ENCODE measurements at places on chromosomes 5 and 9. TPM values are rescaled to one million over a fixed set of nuclear protein-coding genes. Genes with fewer than 3 reads are reported as not detected.
A peak's percentile ranks its signal among the peaks of the same experiment; 100 is the strongest.

PCDHB11 gene
- total RNA-seq: under 0.01 TPM

TXNDC15 gene
- total RNA-seq: 125 TPM

DNA sequence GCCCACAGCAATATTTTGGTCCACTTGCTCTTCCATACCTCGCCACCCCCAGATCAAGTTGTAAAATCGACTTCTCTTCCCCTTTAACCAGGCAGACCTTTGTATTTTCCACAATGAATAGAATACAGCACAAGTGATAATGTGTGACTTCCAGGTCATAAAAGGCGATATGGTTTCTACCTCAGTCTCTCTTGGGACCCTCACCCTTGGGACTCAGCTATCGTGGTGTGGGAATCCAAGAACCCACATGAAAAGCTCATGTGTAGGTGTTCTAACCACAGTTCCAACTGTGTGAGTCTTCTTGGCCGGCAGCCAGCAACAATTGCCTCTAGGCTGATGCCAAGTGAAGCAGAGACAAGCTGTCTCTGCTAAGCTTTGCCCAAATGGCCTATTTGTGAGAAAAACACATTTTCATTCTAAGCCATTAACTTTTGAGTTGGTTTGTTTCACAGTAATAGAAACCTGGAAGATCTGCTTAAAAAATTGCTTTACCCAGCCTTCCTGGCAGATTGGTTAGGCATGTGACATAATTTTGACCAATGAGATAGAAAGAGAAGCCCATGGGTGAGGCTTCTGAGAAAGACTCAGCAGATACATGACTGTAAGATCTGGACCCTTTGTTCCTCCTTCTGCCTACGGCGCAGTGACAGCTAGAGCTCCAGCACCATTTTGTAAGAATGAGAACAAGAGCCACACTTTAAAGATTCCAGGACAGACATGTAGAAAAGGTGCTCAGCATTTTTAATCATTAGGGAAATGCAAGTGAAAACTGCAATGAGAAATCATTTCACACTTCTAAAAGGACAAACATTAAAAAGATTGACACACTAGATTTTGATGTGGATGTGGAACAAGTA, 18.3 kb upstream of the MLLT3 start:
- DNase-seq: peak; percentile 25

GRCh38 chr9:88537761-88538091, 2.7 kb downstream of the NXNL2 start:
- peak; percentile 87 for DNase-seq

DNA sequence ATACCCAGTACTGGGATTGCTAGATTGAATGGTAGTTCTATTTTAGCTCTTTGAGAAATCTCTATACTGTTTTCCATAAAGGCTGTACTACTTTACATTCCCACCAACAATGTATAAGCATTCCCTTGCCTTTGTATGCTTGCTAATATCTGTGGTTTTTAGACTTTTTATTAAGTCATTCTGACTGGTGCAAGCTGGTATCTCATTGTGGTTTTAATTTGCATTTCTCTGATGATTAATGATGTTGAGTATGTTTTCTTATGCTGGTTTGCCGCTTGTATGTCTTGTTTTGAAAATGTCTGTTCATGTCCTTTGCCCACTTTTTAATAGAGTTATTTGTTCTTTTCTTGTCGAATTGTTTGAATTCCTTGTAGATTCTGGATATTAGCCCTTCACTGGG, 512.7 kb upstream of the PAPPA start:
- DNase-seq: peak; percentile 87

DNA sequence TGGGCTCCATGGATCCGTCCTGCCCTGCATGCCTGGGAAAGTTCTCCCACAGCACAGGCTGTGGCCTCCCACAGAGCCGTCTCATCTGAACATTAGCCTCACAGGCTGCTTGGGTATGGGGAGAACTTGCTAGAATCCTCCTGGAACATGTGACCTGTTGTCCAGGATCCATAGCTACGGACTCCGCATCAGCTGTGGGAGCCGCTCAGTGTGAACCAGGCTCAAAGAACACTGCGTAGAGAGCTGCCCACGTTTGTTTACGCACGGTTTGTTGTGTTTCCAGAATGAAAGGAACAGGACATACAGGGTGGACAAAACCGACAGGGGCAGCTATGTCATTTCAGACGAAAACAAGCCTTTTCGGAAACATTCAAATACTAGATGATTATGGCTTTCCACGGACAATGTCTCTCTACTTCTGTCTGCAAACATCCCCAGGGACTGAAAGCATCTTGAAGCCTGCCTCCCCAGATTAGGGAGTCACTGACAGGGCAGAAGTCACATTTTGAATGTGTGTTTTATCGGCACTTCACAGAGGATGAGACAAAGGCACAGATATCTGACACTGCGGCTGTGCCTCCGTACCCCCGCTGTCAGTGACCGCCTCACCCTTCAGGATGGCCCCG, 390.3 kb downstream of the GADD45G start:
- DNase-seq: no peak

- DNase-seq: peak; percentile 43
Observed at GRCh38 chr9:35748858-35749514, at the start of the genes GBA2 and RGP1. Gene GBA2, minus strand, starts transcription at chr9:35749228. Its CDS starts 524 bp downstream, at chr9:35748704. Gene RGP1, plus strand, starts transcription at chr9:35749287. Its CDS starts 469 bp downstream, at chr9:35749756.

PCDHGA7 gene
- 3.3 TPM for total RNA-seq

SREK1IP1 gene
- total RNA-seq: 8.3 TPM

GLRA1 gene
- total RNA-seq: not detected

C9orf43 gene
- 0.36 TPM for total RNA-seq

PCDHGB3 gene
- total RNA-seq: 5.9 TPM

DNA sequence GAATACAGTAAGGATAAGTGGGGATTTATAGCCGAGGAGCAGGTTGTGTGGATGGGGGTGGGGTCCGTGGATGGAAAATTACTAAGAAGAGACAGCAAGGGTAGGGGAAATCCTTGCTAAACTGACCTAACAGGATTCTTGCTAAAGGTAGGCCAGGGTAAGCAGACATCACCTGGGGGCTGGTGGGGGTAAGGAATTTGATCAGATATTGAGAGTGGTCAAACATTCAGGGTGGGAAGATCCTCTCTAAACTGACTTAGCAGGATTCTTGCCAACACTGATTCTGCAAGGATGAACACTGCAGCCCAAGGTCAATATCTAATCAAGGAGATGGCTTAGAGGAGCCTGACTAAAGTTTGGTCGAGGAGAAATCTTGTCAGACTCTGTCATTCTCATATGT, 2.7 kb upstream of the PLGRKT start:
- no peak for DNase-seq

SV2C gene
- not detected for total RNA-seq

DNA sequence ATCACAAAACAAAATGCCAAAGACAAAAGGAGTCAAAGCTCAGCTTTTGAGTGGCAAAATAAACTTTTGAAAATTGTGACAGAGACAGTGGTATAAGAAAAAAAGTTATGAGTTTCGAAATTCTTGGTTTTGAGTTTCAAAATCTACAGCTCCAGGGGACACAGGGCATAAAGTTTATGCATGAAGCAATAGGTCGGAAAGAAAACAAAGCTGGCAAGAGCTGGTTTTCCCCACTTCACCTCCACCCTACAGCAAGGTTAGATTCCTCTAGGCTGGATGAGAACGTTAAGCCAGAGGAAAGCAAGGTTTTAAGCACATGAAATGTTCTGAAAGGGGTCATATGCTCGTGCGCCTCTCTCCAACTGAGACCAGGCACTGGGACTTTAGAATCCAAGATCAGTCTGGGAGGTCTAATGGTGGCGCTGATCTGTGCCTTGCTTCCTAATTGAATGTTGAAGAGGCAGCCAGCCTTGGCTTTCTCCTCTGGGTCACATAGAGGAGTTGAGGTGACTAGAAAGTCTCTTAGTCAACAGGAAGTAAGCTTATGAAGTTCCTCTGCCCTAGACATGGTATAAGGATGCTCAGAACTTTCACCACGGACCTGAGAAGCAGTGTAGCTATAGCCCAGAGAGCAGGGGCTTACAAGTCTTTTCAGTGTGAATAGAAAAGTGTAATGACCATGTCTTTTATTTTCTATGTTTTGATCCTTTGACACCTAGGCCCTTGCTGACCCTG, 167.7 kb upstream of the DMAC1 start:
- DNase-seq: no peak

DNA sequence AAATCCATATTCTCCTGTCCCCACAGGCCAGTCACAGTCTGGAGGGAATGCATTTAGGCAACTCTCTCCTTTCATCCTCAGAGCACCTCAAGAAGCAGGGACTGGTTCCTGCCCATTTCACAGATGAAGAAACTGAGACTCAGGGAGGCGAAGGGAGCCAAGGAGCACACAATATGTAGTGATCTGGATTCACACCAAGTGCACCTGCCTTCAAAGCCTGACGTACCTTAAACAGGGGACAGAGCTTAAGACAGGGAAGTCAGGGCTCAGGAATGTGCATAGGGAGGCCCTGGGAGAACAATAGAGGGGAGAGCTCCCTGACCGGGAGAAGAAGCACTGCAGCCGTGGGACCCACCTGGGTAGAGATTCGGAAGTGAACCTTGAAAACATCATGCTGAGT, 83.0 kb downstream of the GABBR2 start:
- no peak for DNase-seq

HTR4 gene
- not detected for total RNA-seq

GMCL2 gene
- not detected for total RNA-seq

PDGFRB gene
- total RNA-seq: 108 TPM

DNA sequence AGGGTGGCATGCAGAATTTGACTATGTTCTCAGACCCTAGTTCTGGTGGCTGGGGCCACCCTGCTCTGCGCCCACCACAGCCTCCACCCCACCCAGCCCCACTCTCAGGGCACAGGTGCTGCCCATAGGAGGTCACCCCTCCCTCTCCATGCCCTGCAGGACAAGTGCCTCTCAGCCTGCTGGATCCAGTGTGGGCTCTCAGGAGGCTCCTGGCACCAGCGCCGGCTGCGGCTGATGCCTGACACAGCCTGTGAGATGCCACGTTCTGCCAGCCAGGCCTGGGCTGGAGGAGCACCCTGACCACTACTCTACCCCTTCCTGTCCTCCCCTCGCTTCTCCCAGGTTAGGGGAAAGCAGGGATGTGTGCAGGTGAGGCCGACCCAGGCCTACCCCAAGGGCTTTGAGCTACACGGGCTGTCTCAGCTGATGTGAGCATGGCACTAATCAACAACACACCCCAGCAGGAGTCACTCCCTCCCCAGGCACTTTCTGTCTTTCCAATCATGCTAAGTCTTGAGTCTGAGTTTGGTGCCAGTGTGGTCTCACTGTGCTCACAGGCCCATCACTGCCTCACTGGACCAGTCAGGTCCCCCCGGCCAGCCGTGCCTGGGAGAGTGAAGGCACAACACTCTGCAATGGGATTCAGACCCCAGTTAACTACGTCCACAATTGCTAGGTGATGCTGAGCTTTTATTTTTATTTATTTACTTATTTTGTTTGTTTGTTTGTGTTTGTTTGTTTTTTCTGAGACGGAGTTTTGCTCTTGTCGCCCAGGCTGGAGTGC, 12.1 kb upstream of the BARX1 start:
- no peak for DNase-seq

GRCh38 chr5:119470105-119470763, 17.9 kb downstream of the HSD17B4 start:
- DNase-seq: no peak

DNA sequence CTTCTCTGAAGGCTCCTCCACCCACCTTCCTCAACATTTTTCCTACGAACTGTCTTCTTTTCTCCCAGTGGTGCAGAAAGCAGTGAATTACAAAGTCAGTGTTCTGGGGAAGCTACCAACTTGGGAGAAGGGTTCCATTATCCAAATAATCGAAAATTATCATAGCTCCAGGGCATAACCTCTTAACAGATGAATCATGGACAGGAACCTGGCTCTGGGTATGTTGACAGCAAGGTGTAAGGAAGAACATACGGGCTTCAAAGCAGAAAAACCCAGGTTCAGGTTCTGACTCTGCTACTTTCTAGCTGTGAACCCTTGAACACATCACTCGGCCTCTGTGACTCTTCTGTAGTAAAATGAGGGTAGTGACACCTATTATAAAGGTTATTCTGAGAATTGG, 351.3 kb downstream of the ENC1 start:
- DNase-seq: no peak

IPPK gene
- 25.1 TPM for total RNA-seq

GRCh38 chr9:13956107-13956506, 357.8 kb downstream of the NFIB start:
- DNase-seq: no peak

DNA sequence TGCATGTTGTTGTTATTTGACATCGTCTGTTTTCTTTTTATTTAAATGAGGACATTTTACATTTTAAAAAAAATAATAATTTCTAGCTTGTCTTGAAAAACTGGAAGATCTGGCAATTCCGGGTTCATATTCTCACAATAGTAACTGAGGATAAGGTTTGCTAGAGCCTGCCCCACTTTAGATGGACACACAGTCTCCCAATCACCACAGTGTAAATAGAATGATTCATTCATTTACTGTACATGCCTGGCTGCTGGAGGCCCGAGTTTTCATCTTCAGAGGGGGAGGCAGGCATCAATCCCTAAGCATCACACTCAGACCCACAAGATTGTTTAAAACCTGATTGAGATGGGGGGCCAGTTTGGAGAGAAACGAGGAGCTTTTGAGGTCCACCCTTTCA, 2039.7 kb upstream of the WWC1 start:
- DNase-seq: no peak

DNA sequence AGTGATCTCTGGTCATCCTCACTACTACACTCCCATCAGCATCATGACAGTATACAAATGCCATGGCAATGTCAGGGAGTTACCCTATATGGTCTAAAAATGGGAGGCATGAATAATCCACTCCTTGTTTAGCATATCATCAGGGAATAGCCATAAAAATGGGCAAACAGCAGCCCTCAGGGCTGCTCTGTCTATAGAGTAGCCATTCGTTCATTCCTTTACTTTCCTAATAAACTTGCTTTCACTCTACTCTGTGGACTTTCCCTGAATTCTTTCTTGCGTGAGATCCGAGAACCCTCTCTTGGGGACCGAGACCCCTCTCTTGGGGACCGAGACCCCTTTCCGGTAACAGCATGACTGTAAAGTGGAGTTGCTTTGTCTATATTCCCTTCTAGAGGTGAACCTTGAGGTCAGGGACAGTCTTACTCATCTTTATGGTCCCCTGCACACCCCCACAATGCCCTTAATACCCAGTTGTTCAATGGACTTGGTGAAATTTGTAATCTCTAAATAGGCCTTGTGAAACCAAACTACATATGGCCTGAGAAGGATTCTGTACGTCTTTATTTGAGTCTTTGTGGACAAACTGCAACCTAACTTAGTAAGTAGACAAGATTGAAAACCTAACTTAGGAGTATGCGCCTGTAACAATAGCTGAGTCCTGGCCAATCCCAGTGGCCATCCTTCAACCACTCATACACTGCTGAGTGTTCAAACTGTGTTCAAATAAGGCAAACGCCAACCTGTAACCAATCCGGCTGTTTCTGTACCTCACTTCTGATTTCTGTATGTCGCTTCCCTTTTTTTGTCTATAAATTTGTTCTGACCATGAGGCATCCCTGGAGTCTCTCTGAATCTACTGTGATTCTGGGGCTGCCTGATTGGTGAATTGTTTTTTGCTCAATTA, 32.3 kb upstream of the UBTD2 start:
- DNase-seq: no peak

TMOD1 gene
- total RNA-seq: 0.18 TPM

TMEM232 gene
- 0.56 TPM for total RNA-seq
